H9 (cell line): ENCODE measurements at places on chromosomes 16 and 17.
A peak's percentile ranks its signal among the peaks of the same experiment; 100 is the strongest.

DNA sequence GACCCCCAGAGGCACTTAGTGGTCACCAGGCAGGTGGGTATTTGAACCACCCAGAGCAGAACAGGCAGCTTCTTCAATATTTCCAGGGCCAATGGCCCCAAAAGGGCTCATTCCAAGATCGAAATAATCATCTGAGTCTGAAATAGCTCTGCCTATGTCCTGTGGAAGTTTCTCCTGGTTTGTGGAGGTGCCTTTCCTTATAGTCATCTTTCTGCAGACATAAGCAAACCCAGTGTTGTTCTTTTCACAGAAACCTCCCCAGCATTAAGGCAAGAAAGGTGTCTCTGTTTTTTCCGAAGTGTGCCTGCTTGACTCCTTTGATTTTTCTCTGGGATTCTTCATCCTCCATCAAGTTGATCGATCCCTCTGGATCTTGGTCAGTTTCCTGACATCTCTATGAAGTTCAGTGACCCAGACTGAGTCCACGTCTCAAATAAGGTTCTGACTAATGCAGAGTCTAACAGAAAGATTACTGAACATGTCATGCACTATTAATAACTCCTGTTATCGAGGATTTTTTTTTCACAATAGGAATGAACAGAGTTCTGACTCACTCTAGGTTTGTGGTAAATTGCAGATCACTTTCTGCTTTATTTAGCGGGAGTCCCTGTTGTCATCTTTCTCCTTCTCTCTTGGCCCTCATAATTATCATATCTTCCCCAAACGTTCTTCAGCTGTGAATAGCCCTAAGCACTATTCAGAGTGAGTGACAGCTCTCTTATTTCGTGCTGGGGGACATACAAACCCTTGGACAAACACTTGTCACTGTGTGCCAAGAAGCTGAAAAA is 1.5 kb downstream of the LRRC3C start:
- peak overlapping the region; percentile 89; the same call in 2 of the 3 replicates for H3K4me3 ChIP-seq
- H3K27me3 ChIP-seq = no peaks in the 10 kb centered on the region
- DNase-seq = no peak
- H3K36me3 ChIP-seq = peaks cover 3% of the 10 kb centered on the region

DNA sequence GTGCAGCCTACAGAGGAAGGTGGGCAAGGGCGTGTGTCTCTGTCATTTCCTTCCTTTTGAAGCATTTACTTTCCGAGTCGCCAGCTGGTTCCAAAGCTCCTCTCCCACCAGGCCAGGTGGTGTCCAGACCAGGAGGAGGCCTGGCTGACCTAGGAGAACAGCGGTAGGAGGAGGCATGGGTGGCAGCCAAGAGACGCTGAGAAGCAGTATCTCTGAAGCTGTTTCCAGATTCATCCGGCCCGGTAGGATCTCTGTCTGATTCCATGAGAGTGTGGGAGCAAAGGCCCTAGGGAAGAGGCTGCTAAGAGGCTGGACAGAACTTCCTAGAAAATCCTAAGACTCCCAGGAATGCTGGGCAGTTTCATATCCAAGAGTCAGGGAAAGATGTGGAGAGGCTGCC is 20.3 kb downstream of the MEOX1 start:
- H3K27ac ChIP-seq = no peak overlapping the region
- H3K4me3 ChIP-seq = no peak overlapping the region
- no peak for DNase-seq
- no peaks in the 10 kb centered on the region for H3K4me1 ChIP-seq
- H3K27me3 ChIP-seq = no peaks in the 10 kb centered on the region
- no peaks in the 10 kb centered on the region; the same call in 1 of the 2 replicates for H3K36me3 ChIP-seq

DNA sequence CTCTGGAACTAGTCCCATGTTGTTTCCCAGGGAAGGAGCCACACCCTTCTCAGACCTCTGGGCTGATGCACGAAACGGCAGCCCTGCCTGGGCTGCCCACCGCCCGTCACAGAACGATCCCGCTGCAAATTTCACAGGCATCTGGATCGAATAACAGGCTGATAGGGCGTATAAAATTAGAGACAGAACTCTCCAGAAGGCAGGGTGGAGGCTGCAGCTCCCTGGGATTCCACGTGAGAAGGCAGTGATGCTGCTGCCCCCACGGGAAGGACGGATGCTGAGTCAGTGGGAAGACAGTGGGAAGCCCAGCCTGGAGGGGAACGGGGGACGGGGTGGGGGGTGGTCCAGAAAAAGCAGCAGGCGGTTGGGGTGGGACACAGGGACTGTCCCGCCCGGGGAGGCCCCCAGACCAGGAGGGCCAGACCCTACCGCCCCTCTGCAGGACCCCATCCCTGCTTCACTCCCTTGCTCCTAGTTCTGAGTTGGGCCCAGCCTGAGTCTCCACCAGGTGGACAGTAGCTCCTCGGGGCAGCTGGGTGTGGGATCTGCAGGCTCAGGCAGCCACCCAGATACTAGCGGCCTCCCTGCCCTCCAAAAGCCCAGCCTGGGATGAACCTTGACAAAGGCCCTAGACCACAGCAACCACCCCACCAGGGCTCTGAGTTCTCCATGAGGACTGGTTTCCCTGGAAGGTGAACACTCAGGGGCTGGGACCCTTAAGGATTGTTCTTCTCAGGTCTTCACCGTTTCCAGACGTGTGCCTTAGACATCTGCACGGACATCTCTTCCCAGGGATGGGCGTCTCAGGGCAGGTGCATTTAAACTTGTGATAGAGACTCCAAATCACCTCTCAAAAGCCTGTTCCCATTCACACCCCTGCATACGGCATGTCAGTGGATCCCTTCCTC is 117.8 kb downstream of the METRNL start:
- no peak overlapping the region for H3K4me3 ChIP-seq
- H3K27ac ChIP-seq = no peak overlapping the region
- no peaks in the 10 kb centered on the region for H3K4me1 ChIP-seq
- DNase-seq = no peak
- H3K36me3 ChIP-seq = peaks cover 2% of the 10 kb centered on the region; the same call in 1 of the 2 replicates

GRCh38 chr16:82008957-82009592 is 2.2 kb downstream of the SDR42E1 start:
- no peaks in the 10 kb centered on the region for H3K4me1 ChIP-seq
- peaks cover 35% of the 10 kb centered on the region for H3K36me3 ChIP-seq
- no peak for DNase-seq
- H3K4me3 ChIP-seq = no peak overlapping the region
- no peaks in the 10 kb centered on the region for H3K27me3 ChIP-seq

DNA sequence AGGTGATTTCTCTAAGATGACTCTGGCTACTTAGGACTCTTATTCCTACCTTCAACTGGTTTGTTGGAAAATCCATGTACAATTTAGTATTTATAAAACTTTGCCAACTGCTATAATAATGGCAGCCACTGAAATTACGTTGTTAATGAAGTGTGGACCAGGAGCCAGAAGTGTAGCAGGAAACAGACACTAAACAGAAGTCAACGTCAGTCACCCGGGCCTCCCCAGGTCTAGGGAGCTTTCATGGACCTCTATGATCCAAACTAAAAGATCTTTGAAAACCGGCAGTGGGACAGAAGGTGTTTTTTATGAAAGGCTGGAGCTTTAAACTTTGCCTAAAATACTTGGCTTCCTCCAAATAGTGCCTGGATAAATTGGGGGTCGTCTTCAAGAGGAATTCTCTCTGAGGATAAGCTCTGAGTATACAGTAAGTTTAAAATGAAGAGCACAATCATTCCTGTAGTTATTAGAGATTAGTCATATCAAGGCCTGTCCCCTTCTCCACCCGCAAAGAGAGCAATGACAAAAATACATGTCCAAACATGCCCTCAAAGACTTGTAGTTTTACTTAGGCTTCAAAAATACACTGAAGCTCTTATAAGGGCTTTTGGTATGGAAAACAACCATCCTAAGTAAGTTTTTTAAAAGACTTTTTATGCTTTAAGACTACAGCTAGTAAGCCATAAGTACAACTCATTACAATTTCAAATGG is 34.6 kb downstream of the DCUN1D3 start:
- H3K27ac ChIP-seq = no peak overlapping the region
- H3K4me1 ChIP-seq = peaks cover 3% of the 10 kb centered on the region; the same call in 1 of the 2 replicates
- H3K27me3 ChIP-seq = no peaks in the 10 kb centered on the region
- no peak for DNase-seq
- peaks cover 19% of the 10 kb centered on the region for H3K36me3 ChIP-seq

GRCh38 chr17:72789711-72790110 is 302.8 kb downstream of the SLC39A11 start:
- DNase-seq = no peak
- no peaks in the 10 kb centered on the region for H3K27me3 ChIP-seq
- H3K27ac ChIP-seq = no peak overlapping the region
- no peak overlapping the region for H3K4me3 ChIP-seq
- H3K36me3 ChIP-seq = peaks cover 7% of the 10 kb centered on the region

DNA sequence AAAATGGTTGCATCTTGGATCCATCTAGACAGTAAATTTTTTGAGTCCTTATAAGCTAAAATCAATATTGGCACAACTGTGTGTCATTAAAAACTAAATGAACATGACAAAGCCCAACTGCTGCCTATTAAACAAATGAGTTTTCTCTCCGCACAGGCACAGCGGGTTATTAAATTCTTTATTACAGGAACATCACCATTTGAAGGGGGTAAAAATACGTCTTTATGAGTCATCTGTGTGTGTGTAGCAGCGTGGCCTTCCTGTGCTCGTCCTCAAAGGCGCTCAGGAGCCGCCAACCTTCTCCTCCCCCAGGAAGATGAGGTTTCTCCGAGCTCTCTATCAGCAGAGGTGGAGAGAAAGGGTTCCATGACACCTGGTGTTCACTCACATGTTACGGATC is 62.6 kb upstream of the SDK2 start:
- H3K27ac ChIP-seq = no peak overlapping the region
- H3K4me1 ChIP-seq = no peaks in the 10 kb centered on the region; the same call in 1 of the 2 replicates
- H3K27me3 ChIP-seq = no peaks in the 10 kb centered on the region
- DNase-seq = no peak
- H3K4me3 ChIP-seq = no peak overlapping the region

DNA sequence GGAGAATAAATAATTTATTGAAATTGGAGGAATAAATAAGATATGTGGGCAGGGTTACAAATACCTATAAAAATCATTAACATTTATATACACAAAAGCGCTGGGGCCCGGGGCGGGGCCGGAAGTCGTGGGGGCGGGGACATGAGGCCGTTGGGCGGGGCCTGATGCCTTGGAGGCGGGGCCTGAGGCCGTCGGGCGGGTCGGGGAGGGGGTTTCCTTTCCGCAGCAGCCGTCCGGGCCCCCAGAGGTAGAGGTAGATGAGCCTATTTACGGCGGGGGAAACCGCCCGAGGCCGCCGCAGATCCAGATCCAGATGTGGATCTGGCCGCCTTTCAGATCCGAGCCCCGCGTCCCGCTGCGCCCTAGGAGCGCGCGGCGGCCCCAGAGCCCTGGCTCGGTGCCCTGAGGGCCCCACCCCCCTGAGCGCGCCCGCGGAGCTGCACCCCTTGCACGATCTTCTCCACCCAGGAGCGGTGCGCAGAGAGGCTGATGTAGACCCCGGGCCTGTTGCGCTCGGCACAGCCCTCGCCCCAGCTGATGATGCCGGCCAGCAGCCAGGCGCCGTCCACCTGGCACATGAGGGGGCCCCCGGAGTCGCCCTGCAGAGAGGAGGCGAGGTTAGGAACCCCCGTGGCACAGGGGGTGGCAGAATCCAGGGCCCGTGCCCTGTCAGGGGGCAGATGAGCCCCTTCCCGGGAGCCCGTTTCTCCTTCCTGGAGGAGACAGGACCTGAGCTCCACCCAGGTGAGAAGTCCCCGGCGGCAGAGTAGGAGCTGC is 5.1 kb downstream of the PRSS22 start:
- no peak overlapping the region for H3K4me3 ChIP-seq
- no peaks in the 10 kb centered on the region for H3K27me3 ChIP-seq
- H3K4me1 ChIP-seq = no peaks in the 10 kb centered on the region; the same call in 1 of the 2 replicates
- no peak for DNase-seq
- no peak overlapping the region for H3K27ac ChIP-seq

GRCh38 chr16:71464231-71464630 is 2.2 kb upstream of the ZNF23 start:
- H3K4me1 ChIP-seq = no peaks in the 10 kb centered on the region; the same call in 1 of the 2 replicates
- H3K27ac ChIP-seq = no peak overlapping the region
- no peaks in the 10 kb centered on the region for H3K36me3 ChIP-seq
- no peak for DNase-seq
- H3K4me3 ChIP-seq = no peak overlapping the region

- no peaks in the 10 kb centered on the region for H3K36me3 ChIP-seq
- no peaks in the 10 kb centered on the region for H3K27me3 ChIP-seq
- DNase-seq = no peak
- H3K4me3 ChIP-seq = no peak overlapping the region
Observed at GRCh38 chr17:66432996-66433551, 130.7 kb downstream of the PRKCA start.

- no peak overlapping the region for H3K4me3 ChIP-seq
- no peaks in the 10 kb centered on the region for H3K36me3 ChIP-seq
Observed at GRCh38 chr17:5840811-5841446, 229.2 kb upstream of the WSCD1 start.

GRCh38 chr16:68411086-68411485 is 37.2 kb downstream of the SMPD3 start:
- DNase-seq = no peak
- H3K27me3 ChIP-seq = no peaks in the 10 kb centered on the region
- no peaks in the 10 kb centered on the region for H3K4me1 ChIP-seq
- H3K4me3 ChIP-seq = no peak overlapping the region
- H3K36me3 ChIP-seq = no peaks in the 10 kb centered on the region

DNA sequence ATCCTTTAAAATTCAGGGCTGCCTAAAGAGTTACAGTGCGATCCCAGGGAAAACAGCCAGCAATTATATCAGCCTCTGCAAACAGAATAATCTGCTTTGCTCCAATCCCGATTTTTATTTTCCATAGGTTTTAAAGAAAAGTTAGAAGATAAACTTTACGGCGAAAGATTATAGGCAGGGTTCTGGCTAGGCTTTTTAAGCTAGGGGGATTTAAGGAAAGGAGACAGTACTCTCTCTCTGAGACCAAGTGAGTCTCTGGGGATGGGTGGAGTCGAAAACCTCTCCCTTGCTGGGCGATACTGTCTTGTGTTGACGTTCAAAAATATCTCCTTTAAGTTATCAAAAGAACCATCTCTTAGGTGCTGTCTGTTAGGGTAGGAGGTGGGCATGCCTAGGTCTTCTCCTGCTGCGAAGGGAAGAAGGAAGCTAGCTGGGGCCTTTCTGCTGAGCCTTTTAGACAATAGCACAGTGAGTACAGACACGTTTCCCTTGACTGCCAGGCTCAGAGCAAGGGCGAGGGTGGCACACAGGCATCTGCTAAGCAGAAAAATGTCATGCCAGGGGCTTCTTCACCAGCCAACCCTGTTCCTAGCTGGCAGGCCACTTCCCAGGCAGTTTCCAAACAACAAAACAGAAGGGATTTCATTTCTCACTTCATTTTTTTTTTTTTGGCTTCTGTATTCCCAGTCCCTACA is 167.9 kb upstream of the MAF start:
- DNase-seq = no peak
- H3K4me1 ChIP-seq = peaks cover 3% of the 10 kb centered on the region; the same call in 1 of the 2 replicates
- no peaks in the 10 kb centered on the region for H3K27me3 ChIP-seq
- no peak overlapping the region; the same call in 2 of the 3 replicates for H3K4me3 ChIP-seq

DNA sequence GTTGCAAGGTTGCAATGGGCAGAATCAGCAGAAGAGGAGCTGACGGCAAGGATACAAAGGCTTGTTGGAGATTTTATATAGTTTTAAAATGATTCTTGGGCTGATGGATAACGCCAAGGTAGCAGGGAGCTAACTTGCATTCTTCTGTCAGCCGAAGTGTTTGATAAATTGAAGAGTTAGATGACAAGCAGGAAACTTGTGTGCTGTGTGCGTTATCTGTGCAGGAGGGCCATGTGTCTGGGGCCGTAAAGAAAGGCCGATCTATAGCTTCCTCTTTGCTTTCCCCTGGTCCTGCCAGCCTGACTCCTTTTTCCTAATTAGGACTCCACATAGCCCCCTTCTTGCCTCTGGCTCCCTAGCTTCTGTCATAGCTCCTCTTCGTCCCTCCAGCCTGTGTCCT is 6.7 kb upstream of the WWOX start:
- no peaks in the 10 kb centered on the region for H3K4me1 ChIP-seq
- no peak for DNase-seq
- H3K27me3 ChIP-seq = peaks cover 4% of the 10 kb centered on the region; the same call in 1 of the 2 replicates
- no peak overlapping the region for H3K27ac ChIP-seq
- H3K4me3 ChIP-seq = no peak overlapping the region
